T47D (cell line): ENCODE measurements at places on chromosomes 13 and 19.

GRCh38 chr13:30289533-30289932, 17.8 kb downstream of the KATNAL1 start:
- no peak for DNase-seq

- no peak for DNase-seq
Measured at GRCh38 chr13:44770951-44771350, 194.8 kb upstream of the TSC22D1 start.

GRCh38 chr13:67390462-67391086, 160.4 kb upstream of the PCDH9 start:
- DNase-seq: no peak

- DNase-seq: no peak
Measured at GRCh38 chr19:11414544-11414943, 4.6 kb downstream of the RGL3 start.

DNA sequence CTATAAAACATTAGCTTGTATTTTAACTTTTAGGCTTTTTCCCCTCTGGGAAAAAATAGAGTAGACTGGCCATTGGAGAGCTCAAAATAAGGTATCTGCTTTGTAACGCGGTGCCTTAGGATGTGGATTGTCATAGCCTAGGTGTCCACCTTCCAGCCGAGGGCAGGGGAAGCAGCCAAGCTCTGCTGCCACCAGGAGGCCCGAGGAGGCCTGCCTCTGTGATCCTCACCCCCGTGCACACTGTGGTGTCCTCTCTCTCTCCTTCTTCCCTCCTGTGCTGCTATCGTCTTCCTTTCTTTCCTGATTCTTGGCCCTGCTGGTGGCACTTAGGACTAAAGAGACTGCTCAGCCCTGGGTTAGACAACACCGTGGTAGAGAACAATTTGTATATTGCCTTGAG, 11.3 kb downstream of the HNRNPM start:
- DNase-seq: peak; percentile 54

DNA sequence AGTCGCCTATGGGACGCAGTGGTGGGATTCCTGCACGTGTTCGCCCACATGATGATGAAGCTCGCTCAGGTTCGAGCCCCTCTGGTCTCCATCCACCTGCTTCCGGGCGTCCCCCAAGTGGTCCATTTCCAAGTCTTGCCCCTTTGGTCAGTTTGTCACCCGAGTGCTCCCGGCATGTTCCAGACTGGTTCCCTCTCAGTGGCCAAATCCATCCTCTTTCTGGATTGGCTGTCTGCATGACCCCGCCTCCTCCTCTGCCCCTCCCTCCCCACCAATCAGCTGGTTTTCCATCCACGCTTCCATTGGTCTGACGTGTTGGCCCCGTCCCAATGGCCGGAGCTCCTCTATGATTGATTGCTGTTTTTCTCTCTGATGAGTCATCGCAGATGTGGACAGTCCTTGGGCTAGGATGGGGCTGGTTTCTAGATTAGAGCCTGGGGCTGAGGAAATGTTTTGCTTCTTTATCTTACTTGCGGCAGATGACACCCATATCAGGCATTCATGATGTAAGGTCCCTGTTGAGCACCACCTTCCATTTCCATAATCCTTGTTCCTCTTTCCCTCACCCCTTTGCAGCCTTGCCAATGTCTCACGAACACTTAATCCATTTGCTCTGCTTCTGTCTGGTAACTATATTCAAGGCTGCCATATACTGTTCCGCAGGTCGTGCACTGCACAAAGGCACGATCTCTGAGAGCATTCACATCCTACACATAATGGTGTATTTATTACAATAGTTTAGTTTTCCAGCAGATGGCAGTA, 73.8 kb downstream of the MAP4K1 start:
- DNase-seq: peak; percentile 54

DNA sequence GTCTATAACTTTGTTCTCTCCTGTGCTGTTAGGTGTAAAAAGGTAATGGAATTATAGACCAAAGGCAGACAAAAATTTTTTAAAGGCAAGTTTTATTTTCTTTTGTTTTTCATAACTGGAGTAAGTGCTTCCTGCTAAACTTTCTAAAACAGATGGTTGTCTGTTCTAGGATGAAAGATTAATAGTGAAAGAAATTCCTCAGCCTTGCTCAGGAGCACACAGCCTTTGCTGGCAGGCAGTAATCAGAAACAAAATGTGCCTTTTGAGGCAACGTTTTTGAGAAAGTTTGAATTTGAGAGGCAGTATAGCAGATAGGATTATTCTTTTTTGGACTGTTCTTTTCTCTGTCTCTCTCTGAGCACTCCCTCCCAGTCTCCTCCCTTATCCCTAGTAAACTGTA, 2749.5 kb downstream of the PCDH9 start:
- no peak for DNase-seq

- DNase-seq: peak; percentile 76
Measured at GRCh38 chr13:49220036-49220855, at the start of gene MLNR. Gene MLNR (plus strand): TSS chr13:49220338. CDS start chr13:49220338, 0 bp downstream.

GRCh38 chr19:30064348-30064699, 122.3 kb downstream of the URI1 start:
- no peak for DNase-seq

GRCh38 chr19:18704971-18705370, 21.5 kb downstream of the CRTC1 start:
- no peak for DNase-seq

- DNase-seq: no peak
Measured at GRCh38 chr19:16076958-16077611, 790 bp downstream of the TPM4 start.

- no peak for DNase-seq
Measured at GRCh38 chr13:111639196-111639705, 318.8 kb downstream of the TEX29 start.

DNA sequence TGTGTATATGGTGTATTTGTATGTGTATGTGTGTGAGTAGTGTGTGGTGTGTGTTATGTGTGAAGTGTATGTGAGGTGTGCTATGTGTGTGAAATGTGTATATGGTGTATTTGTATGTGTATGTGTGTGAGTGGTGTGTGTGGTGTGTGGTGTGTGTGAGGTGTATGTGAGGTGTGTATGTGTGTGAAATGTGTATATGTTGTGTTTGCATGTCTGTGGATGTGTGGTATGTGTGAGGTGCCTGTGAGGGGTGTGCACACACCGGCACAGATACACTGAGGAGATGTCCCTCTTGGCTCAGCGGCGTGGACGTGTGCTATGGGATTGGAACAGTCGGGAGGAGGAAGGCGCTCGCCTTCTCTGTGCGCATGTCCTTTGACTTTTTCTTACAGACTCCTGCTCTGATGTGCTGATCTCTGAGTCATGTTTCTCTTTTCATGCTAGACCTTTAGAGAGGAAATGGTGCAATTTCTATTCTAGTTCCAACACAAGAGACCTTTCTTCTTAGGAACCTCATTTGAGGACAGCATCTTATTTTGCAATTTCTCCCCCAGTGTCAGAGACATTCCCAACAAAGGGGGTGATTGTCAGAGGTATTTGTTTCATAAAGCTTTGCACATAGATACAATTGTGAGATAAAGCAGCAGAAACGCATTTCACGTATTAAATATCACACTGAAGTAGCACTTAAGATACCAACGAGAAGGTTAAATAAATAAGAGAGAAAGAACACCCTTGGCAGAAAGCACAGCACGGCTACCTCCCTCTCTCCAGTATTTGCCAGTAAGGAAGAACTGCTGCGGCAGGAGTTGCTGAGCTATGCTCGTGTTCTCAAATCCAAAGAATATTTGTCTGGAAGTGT, 11.3 kb upstream of the TNFRSF19 start:
- DNase-seq: peak; percentile 30

- no peak for DNase-seq
Measured at GRCh38 chr13:78198821-78199220, 280.2 kb upstream of the EDNRB start.

- no peak for DNase-seq
Measured at GRCh38 chr19:400976-401865, 7.7 kb downstream of the C2CD4C start.

DNA sequence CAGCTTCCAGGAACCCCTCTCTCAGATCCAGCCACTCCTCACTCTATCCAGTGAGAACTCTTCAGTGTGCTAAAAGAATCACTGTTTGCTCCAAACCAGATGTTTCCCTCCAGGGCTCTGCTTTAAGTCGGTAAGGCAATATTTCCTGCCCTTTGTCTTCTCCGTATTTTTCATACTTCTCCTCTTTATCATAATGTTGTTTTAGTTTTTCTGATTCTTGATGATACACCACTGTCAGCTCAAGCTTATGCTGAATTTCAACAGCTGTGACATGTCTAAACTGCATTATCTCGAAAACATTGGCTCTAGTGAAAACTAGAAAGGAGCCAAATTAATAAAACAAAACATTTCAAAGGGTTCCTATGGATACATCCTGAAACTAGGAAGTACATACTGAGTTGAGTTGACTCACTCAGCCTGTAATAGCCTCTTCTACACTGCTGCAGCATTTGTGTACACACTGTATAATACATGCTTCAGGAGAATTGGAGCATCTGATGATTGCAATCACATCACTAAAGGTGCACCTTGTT, 39.8 kb downstream of the GPR180 start:
- DNase-seq: no peak

DNA sequence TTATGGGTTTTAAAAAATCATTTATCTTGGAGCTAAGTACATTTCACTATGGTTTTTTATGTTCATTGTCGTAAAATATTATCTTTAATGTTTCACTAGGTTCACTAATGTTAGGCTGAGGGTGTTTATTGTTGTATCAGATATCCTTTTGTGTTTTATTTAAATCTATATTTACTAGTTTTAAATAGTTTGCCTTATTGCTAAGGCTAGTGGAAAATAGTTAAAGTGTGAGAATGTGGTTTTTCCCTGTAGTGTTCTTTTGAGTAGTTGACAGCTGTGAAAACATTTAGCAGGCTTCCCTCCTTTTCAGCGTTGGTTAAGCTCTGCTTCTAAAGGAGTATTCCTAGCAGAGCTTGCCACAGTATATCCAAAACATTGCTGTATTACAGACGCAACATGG, 139.0 kb downstream of the TM9SF2 start:
- DNase-seq: no peak

DNA sequence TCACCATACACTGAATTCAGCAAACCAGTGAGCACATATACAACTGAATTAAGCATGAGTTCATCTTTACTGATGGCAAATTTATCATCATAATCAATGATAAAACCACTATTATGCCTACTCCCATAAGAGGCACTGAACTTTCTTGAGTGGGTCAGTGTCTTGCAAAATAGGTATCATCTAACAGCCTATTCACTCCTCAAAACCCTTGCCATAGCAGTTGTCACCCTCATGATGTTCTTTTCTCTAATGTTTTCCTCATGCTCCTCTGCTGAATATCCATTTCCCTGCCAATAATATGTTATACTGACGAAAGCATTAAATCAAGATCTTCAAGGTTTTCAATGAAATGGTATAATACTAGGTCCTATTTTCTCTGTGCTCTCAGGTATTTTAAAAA, 5.6 kb downstream of the ARGLU1 start:
- DNase-seq: no peak

DNA sequence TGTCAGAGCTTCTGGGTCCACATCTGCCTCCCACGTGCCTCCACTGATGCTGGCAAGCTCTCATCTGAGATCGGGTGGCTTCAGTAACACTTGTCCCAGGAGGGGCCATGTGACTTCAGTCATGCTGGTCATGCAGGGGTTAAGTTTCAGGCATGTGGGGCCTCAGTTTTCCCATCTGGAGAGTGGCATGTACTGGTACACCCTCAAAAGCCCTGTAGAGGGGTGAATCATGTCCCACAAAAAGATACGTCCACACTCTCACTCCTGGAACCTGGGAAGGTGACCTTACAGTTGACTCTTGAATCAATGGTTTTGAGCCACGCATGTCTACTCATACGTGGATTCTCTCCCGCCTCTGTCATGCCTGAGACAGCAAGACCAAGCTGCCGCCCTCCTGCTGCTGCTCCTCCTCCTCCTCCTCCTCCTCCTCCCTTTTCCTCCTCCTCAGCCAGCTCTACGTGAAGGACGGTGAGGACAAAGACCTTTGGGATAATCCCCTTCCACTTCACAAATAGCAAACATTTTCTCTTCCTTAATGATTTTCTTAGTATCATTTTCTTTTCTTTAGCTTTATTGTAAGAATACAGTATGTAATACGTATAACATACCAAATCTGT, 53.7 kb downstream of the COMP start:
- DNase-seq: no peak

GRCh38 chr13:30846866-30847265, 59.2 kb upstream of the MEDAG start:
- no peak for DNase-seq

DNA sequence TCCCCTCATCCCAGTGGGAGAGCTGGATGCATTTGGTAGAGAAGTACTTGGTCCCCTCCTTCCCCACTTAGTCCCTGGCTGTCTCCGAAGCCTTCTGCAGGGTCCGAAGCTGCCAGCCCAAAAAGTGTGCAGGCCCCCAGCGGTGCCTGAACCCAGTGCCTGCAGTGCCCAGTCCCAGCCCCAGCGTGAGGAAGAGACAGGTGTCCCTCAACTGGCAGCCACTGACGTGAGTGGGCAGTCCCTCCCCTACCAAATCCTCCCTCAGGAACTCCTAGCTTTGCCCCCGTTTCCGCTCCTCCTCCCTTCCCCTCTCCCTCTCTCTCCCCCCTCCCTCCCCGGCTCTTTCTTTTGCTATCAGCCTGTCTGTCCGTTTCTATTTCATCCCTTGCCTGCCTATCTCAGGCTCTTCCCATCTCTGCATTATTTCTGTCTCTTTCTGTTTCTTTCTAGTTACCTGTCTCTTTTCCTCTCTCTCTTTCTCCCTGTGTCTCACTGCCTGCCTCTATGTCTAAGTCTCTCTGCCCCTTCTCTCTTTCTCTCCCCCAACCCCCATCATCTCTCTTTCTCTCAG, 1.8 kb upstream of the LTBP4 start:
- DNase-seq: no peak

DNA sequence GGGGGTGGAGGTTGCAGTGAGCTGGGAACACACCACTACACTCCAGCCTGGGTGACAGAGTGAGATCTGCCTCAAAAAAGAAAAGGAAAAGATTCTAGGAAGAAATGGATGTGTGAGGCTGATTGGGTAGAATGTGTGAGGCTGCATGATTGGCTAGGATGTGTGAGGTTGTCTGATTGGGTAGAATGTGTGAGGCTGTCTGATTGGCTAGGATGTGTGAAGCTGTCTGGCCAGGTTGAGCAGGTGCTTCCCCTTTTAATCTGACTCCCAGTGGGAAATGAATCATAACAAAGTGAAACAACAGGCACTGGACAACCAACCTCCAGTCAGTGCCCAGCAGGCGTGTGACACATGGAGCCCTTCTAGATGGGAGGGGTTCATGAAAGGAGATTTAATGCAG, 14.7 kb downstream of the C13orf46 start:
- no peak for DNase-seq

GRCh38 chr19:15307169-15307568, 25.2 kb downstream of the BRD4 start:
- DNase-seq: no peak

DNA sequence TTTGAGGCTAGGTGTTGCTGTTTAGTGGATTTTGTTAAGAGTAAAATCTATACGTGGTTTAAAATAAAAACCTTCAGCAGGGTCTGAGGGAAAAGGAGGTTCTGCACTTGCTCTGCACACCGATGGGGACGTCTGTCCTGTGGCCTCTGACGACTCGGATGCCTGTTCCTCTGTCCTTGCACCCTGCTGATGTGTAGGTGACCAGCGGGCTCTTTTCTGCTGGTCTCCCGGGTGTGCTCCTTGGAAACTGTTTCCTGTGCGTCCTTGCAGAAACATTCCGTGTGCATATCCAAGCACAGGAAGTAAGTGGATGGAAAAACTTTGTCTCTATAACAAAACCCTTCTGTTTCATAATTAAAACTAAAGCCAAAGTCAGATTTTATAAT, 3.8 kb downstream of the ATP4B start:
- DNase-seq: no peak

GRCh38 chr13:51305271-51305967, 34.1 kb upstream of the SERPINE3 start:
- DNase-seq: no peak

- DNase-seq: no peak
Measured at GRCh38 chr13:112350300-112350699, 25.9 kb upstream of the SPACA7 start.
